ENCODE measurements at places on chromosomes 7 and 10.
A peak's percentile ranks its signal among the peaks of the same experiment; 100 is the strongest.

DNA sequence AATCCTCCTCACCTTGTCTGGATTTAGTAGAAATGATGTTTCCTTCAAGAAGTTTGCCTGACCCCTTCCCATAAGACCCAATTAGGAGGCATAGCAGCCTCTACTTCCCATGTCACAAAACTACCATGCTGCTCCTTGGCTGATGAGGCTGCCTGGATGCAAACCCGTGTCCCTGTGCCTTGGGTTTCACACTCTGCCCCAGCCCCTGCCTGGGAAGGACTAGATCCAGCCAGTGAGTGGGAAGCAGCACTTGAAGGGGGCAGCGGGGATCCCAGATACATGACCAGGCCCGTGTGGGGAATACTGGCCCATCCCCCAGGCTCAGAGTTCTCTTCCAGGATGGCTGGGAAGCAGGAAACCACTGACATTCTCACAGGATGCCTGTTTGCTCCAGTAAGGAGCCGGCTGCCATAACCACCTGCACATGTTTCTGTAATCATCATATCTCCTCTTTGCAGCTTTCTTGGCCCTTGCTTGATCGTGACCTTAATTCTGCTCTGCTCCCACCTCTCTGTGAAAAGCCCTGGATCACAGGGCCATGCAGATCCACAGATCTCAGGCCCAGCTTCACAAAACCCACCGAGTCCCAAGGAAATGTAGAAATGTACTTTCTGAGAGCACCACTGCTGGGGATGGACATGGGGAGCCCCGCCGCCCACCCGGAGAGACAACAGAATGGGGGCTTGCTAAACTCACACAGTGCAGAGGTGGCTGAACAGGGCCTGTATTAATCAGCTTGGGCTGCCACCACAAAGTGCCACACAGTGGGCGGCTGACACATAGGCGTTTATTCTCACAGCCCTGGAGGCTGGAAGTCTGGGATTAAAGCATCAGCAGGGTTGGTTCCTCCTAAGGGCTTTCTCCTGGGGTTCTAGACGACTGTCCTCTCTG is 287.8 kb upstream of the IGFBP3 start:
- DNase-seq = no peak

GRCh38 chr7:71325151-71325550 is 193.2 kb downstream of the GALNT17 start:
- no peak for DNase-seq

GRCh38 chr7:55493408-55493807 is 78.9 kb downstream of the VOPP1 start:
- no peak for DNase-seq

DNA sequence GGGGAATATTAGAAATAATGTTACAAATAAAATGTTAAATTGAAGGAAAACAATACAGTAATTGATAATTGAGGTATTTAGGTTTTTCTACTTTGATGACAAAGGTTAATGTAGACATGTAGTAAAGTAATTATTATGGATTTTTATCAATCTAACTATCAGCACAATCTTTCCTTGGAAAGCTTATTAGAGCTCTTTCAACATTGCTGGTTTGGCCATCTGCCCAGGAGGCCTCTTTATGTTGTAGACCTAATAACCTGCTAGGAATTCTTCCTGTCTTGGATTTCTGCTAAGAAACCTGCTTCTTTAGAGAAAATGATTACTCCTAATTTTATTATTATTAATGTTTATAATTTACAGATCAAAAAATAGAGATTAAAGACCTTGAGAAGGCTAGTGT is 78.9 kb downstream of the CHRM2 start:
- DNase-seq = no peak

GRCh38 chr10:59362959-59363381 is 621 bp upstream of the FAM13C start:
- DNase-seq = peak; percentile 89

DNA sequence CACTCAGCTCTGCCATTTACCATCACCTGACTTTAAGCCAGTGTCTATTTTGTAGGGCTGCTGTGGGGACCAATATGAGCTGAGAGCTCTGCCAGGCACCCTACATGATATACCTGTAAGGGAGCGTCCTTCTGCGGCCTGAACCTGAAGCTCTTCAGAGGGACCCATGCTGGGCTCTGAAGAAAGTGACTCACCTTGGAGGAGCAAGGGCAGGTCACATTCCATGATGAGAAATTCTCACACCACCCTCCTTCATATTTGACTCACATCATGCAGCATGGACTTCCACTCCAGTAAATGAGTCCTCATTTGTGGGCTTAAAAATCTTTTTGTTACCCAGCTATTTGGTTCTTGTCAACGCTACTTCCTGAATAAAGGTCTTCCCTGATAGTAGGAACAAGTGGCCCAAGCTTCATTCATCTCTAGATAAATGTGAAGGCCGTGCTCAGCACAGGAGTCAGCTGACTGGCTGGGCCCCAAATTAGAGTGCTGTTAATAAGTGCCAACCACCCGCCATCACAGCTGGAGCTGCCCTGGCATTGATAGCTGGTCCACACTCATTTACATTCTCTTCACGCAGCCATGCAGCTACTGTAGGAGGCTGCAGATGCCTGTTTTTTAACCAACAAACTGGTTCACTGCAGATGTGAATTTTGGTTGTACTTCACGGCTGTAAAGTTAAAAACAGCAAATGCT is 78.4 kb downstream of the RNF216 start:
- DNase-seq = peak; percentile 46

DNA sequence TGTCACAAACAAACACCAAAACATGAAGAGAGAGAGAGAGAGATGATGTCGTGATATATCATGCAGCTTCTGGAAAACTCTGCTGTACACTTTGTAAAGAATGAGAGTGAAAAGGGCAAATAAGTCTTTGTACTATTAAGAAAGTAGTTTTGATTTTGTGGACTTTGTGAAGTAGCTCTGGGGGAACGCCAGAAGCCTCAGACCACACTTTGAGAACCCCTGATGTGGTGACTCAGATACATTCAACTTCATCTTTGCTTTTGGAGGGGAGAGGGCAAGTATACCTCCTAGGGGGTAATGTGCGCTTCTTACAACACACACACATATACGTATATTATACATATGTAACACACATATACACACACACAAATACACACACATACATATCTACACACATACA is 84.3 kb downstream of the GALNT17 start:
- no peak for DNase-seq

- no peak for DNase-seq
Measured at GRCh38 chr10:69726850-69727249, 74.9 kb upstream of the COL13A1 start.

GRCh38 chr7:149489391-149490024 is 8.1 kb downstream of the ZNF746 start:
- DNase-seq = no peak

GRCh38 chr7:18520450-18521235 is 25.1 kb downstream of the HDAC9 start:
- no peak for DNase-seq
